ENCODE measurements at places on chromosomes 6 and 20.

DNA sequence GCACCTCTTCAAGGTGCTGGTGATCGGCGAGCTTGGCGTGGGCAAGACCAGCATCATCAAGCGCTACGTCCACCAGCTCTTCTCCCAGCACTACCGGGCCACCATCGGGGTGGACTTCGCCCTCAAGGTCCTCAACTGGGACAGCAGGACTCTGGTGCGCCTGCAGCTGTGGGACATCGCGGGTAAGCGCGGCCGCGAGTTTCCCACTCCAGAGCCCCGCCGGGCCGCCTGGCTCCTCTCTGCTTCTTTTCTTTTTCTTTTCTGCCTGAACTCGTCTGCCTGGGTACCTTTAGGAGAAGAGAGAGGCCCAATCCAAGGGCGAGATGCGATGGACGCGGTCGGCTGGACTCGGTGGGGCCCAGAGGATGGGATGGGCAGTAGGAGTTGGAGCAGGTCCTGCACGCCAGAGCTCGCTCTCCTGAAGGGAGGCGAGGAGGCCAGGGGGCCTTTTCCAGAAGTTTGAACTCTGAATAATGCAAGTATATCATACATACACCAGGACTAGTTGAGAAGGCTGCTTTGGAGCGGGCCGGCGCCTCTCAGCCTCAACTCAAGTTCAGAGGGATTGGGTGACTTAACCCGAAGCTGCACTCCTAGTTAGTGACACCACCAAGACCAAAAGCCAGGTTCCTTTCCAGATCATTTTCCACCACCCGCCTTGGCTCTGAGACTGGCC lies 445 bp downstream of the RAB32 start:
- DNase-seq, result no peak

GRCh38 chr20:32674362-32674789 lies 635 bp upstream of the C20orf203 start:
- DNase-seq, result no peak

GRCh38 chr6:7404546-7404945 lies 14.9 kb downstream of the RIOK1 start:
- no peak for DNase-seq

GRCh38 chr6:144999127-144999526 lies 714.0 kb downstream of the UTRN start:
- no peak for DNase-seq

GRCh38 chr6:51495610-51496396 lies 591.6 kb downstream of the PKHD1 start:
- DNase-seq, result no peak

GRCh38 chr20:49594931-49595315 lies 27.0 kb upstream of the PTGIS start:
- DNase-seq, result no peak

GRCh38 chr6:128280960-128281359 lies 239.4 kb downstream of the PTPRK start:
- DNase-seq, result no peak

- no peak for DNase-seq
Observed at GRCh38 chr6:15436451-15436850, 190.6 kb downstream of the JARID2 start.

- DNase-seq, result no peak
Observed at GRCh38 chr20:63175038-63175895, 40.7 kb downstream of the YTHDF1 start.

- DNase-seq, result no peak
Observed at GRCh38 chr6:107822176-107823046, 1.7 kb downstream of the SCML4 start.

DNA sequence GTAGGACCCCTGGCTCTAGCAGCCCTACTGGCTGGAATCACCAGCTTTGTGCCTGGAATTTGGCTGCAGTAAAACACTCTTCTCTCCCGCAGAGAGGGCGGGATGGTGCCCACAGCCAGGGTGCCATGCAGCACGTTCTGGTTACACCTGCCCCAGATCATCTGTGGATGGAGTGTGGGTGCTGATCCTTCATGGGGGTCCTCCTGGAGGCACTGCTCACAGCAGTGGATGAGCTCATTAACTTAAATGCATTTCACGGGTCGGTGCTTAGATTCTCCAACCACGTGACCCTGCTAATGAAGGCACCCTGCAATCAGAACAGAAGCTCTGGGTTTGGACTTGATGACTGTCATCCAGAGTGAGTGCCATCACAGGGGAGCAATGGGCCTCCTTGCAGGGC lies 138.6 kb upstream of the AFDN start:
- DNase-seq, result no peak

DNA sequence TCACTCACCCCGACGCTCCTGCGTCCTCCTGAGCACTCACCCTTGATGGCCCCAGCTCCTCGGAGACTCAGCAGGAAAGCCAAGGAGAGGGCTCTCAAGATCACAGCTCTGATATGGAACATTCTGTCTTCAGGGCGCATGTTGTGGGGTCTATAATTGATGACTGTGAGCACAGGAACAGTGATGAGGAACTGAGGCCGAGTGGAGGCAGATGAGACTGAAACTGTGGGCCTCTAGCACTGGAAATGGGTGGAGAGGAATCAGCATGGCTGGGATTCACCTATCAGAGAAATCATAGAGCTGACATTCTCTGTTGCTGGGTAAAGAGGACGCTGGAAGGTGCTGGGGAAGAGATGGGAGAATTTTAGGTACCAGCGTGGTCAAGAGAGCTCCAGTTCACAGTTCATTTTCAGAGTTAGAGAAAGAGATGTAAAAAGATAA lies at the start of gene HLA-DPA1:
Gene HLA-DPA1 (minus strand): TSS at position 219 of the 441 bp plus-strand sequence.
- no peak for DNase-seq

- DNase-seq, result no peak
Observed at GRCh38 chr20:17799575-17800227, 99.9 kb downstream of the BANF2 start.

GRCh38 chr20:48051794-48052474 lies 266.7 kb upstream of the SULF2 start:
- DNase-seq, result no peak

GRCh38 chr6:156378853-156379252 lies 398.3 kb upstream of the ARID1B start:
- DNase-seq, result no peak

- DNase-seq, result no peak
Observed at GRCh38 chr6:150099546-150099945, 30.6 kb upstream of the ULBP3 start.

GRCh38 chr6:128479048-128479666 lies 41.2 kb downstream of the PTPRK start:
- no peak for DNase-seq

DNA sequence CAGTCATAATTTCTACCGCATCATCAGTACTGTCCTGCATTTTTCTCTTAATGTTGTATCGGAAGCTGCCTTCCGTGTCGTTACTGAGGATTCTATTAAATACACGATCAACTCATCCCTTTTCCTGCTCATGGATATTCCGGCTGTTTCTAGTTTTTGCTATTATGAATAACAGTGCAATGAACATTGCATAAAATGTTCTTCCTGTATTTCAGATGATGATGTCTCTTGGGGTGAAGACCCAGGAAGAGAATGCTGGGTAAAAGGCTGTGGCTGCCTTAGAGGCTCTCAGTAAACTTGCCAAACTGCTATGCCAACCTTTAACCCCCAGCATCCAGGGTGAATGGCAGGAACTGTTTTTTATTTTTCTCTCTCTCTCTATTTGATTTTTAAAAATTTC lies 24.1 kb upstream of the EPB41L1 start:
- DNase-seq, result no peak

DNA sequence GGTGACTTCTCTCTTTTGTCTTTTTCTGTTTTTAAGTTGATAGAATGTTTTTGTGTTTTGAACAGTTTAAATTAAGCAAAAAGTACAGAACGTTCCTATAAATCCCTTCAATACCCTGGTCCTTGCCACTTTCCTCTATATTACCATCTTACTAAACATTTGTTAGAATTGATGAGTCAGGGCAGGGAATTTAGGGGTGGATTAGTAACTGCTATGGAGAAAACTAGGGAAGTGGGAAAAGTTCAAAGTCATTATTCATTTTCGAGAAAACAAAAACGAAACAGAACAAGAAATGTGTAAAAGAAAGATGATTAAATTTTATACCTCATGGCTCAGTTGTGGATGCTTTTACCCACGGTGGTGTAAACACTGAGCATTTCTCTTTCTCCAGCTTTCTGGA lies 240.4 kb upstream of the SULF2 start:
- DNase-seq, result no peak

DNA sequence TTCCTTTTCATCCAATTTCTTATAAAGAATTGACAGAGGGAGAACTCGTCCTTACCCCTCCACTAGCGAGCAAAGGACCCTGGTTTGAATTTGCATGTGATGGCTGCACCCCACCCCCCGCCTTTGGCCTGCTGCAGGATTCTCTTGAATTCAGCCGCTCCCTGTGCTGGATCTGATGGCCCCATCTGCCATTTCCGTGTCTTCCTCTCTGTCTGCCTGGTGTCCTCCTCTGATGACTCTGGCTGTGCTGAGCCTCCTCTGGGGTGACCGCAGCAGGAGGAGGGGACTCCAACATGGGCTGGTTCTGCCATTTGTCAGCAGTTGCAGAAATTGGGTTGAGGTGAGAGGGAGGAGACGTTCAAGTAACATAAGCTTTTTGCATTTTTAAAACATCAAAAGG lies 188.8 kb downstream of the DLL1 start:
- no peak for DNase-seq

DNA sequence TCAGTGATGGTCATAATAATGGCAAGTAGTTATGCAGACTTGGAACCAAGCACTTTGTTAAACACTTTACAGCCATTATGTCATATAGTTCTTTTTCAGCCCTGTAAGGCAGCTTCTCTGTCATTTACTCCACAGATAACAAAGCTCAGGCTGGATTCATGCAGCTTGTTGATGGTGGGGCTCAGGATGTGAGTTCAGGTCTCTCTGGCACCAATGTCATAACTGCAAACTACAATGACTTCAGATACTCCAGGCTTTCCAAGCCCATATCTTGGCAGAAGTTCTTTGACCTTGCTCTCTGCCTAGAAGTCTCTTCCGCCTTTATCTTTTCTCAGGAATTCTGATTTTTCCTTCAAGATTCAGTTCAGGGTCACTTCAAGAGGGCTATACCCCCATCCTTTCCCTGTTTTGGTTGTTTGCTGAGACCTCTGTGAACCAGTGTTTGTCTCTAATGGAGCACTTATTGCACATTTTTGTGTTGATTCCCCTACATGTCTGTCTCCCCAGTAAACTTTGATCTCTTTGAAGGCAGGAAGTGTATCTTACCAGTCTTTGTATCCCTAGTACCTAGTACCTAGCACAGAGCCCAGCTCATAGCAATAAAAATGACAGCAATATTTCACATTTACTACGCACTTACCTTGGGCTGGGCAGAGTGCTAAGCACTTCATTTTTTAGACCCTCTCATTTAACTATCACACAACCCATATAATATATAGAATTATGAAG lies 19.7 kb upstream of the EFHC1 start:
- no peak for DNase-seq

DNA sequence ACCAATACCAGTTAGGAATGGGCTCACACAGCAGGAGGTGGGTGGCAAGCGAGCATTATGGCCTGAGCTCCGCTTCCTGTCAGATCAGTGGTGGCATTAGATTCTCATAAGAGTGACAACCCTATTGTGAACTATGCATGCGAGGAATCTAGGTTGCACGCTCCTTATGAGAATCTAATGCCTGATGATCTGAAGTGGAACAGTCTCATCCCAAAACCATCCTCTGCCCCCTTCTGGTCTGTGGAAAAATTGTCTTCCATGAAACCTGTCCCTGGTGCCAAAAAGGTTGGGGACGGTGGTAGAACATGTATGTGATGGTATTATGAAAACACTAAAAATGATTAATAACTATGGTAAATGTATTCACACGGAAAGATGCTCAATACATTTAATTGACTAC lies 99.7 kb upstream of the HIVEP1 start:
- DNase-seq, result no peak

GRCh38 chr20:33679758-33680485 lies 5.7 kb upstream of the NECAB3 start:
- no peak for DNase-seq

GRCh38 chr6:161882196-161882765 lies 608.4 kb upstream of the AGPAT4 start:
- no peak for DNase-seq

- DNase-seq, result no peak
Observed at GRCh38 chr6:35477551-35478179, 9.5 kb downstream of the RPL10A start.

DNA sequence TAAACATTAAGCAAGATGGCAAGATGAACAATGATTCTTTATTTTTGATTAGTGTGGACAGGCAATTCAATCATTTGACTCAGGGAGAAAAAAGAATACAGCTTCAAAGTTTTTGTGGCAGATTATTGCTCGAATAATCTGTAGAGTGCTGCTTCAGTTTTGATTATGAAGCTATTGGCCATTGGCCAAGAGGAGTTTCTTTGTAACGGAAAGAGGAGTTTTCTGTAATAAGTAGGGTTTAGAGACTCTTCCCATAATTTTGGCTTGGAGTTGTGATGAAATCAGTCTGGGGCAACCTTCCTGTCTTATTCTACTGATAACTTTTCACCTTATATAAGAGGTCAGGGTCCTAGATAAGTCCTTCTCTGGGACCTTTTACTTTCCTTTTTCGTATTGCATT lies 256.7 kb upstream of the RAB32 start:
- DNase-seq, result no peak

DNA sequence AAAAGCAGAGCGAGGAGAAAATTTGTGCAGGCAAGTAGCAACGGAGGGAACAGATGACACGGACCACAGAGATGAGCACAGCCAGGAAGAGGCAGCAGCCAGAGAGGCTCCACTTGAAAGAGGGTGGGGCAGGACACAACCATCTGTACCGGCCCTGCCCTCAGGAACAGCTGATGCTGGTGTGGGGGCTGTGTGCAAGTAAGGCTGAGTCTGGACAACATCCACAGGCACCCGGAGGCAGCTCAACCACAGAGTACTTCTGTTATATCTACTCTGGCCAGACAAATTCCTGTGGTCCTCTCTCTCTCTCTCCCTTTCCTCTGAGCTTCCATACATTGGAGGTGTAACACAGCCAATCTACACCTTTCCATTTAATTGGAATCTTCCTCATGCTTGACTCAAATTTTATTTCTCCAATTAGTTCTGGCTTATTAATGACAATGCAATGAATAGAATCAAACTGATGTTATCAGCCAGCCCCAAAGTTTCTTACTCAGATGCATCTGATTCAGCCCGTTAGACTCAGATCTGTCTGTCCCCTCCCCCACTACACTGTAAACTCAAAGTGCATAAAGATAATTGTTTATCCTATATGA lies 24.9 kb downstream of the KIF13A start:
- DNase-seq, result no peak

Measured in cerebellar nuclear complex (tissue), 1 donor.